ENCODE measurements at places on chromosomes 11 and 22. TPM values are rescaled to one million over a fixed set of nuclear protein-coding genes. Genes with fewer than 3 reads are reported as not detected.

GRCh38 chr11:11583801-11584529 is 37.8 kb downstream of the GALNT18 start:
- DNase-seq = no peak

- DNase-seq = no peak
These were observed 9.9 kb downstream of the TMPRSS13 start for GRCh38 chr11:117919341-117919740.

GRCh38 chr11:1819074-1819473 is 15.7 kb upstream of the SYT8 start:
- no peak for DNase-seq

The TMEM151A gene
- not detected for total RNA-seq

DNA sequence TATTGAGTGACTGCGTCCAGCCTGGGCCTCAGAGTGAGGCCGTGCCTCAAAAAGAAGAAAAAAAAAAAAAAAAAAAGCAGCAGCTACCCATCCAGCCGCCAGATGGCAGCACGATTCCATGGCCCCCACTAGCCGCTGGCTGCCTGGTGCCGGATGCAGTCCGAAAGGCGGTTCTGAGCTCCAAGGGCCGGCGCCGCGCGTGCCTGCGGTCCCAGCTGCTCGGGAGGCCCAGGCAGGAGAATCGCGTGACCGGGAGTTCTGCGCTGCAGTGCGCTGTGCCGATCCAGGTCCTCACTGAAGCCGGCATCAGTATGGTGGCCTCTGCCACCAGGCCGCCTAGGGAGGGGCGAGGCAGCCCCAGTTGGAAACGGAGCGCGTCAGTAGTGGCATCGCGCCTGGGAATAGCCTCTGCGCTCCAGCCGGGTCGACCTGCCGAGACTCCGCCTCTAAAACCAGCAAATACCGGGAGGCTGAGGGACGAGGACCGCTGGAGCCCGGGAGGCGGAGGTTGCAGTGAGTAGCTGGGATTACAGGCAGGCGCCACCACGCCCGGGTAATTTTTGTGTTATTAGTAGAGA is 19.3 kb downstream of the SCARF2 start:
- DNase-seq = no peak

DNA sequence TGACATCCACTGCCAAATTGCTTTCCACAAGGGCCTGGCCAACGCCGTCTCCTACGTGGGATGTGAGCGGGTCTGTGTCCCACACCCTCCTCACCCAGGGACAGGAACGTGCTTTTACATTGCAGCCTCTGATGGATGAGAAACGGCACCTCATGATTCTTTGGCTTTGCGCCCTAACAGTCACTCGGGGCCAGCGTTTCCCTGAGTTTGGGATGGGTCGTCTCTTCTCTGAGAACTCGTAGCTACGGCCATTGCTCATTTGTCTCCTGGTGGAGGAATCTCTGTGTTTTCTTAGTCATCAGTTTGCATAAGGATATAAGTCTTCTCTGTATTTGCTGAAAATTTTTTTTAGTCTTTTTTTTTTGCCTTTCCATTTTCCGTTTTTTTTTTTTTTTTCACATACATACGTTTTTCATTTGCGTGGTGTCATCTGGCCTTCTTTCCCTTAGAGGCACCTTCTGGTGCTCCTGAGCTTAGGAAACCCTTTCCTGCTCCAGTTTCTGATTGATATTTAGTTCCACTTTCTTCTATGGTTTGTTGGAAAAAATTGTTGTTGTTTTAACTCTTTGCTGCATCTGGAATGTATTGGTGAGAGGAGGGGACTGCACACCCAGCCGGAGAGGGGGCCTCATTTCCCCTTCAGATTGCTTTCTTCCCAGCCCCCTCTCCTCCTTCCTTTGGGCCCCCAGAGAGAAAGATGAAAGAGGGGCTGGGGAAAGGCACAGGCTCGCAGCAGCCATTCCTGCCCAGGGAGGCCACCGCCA is 12.0 kb downstream of the TNNT3 start:
- DNase-seq = no peak

DNA sequence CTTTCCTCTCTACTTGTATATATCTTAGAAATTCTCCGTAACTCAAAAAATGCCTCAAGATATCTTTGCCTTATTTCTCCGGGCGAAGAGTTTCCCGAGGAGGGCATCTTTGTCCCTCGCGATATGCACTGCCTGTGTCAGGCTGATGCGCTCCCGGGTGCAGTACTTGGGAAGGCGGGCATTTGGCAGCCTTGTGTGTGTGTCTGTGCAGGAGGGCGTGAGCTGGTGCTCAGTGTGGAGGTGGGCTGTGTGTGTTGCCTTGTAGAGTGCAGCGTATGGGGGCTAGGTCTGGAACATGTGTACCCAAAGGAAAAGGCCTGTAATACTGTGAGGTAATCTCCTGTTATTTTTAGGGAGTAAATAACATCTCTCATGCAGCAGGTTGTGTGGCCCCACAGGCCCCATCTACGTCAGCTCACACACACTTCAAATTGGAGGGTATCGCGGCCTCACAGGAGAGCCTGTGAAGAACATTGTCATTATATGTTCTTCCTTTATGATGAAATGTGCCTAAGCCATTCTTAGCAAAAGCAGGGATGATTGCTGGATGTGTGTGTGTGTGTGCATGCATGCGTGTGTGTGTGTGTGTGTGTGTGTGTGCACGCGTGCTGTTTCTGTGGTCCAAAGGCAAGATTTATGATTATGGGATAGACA is 77.5 kb downstream of the KCNJ1 start:
- DNase-seq = no peak

The CARD10 gene
- total RNA-seq = 60.0 TPM

GRCh38 chr22:35523167-35523947 is 17.3 kb upstream of the RASD2 start:
- DNase-seq = no peak

The RPL27A gene
- total RNA-seq = 1,393 TPM

The RAC2 gene
- 58.2 TPM for total RNA-seq

The KIF18A gene
- 20.5 TPM for total RNA-seq

The SYT12 gene
- 0.58 TPM for total RNA-seq

The CTSW gene
- total RNA-seq = 1.2 TPM

GRCh38 chr11:16896729-16897469 is 117.3 kb downstream of the PLEKHA7 start:
- DNase-seq = no peak

The HBG1 gene
- not detected for total RNA-seq
